Stimulated activated CD4-positive, alpha-beta T cell treated with anti-CD3 and anti-CD28 coated beads, Interleukin-4, amount 100 ng/mL, for 1 hour (primary cell): ENCODE measurements at places on chromosomes 11 and 22.

DNA sequence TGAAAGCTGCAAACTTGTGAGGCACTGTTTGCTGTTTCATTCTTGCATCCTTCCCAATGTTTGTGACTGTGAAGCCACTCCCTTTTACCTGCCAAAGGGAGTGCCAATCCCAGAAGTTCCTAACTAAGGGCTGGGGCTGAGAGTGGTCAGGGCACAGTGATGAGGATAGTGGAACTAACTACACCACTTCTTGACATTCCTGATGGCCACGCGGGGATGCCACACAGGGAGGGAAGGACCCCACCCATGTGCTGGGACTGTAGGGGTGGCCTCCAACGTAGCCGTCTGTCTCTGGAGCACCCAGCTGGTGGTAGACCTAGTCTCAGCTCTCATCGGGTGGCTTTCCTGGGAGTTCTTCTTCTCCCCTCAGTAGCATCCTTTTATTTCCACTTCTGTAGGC lies 335.5 kb downstream of the CADM1 start:
- DNase-seq = no peak

DNA sequence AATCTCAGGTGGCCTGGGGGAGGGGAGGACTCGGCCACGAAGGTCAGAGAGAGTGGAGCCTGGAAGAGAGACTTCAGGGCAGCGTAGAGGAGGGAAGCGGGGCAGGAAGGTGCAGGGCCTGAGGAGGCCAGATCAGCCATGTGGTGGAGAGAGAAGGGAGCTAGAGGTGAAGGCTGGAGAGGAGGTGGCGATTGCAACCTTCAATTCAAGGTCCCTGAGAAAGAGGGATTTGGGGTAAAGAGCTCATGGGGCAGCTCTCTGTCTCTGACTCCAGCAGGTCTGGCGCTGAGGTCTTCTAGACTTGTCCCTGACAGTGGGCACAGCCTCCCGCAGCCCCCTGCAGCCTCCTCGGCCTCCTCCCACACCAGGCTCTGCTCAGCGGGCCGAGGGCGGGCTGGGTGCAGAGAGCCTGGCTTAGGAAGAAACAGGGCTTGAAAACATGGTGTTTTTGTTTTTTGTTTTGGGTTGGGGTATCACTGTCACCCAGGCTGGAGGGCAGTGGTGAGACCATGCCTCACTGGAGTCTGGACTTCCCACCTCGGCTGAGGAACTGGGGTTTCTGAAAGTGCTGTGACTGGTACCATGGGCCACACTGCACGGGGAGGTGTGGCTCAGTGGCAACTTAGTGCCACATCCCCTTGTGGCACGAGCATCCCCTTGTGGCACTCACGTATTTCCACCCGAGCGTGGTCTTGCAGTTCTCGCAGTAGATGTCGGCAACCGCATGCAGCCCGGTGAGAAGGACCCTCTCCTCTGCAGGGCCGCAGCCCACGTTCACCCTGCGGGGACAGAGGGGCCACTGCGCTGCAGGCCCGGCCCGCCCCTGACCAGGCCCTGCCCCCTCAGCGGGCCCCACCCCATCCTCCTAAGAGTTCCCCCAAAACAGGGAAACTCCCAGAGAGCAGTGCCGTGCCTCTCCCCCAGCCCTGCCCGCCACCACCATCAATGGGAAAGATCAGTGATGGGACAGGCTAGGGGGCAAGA lies 32.6 kb downstream of the YPEL1 start:
- DNase-seq = no peak

DNA sequence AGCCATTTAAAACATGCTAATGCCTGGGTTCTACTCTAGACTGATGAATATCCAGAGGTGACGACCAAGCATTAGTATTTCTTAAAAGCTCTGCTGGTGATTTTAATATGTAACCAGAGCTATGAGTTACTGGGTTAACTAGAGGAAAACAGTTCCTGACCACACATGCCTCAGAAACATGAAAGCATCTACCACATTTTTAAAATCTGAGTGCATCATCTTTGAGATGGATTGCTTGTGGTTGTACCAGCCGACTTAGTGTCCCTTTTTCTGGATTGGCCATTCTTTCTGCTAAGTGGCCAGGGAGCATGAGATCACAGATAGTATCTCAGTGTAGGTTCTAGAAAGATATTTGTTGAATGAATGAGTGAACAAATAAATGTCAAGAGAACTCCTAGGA lies 152.4 kb downstream of the NTM start:
- no peak for DNase-seq

DNA sequence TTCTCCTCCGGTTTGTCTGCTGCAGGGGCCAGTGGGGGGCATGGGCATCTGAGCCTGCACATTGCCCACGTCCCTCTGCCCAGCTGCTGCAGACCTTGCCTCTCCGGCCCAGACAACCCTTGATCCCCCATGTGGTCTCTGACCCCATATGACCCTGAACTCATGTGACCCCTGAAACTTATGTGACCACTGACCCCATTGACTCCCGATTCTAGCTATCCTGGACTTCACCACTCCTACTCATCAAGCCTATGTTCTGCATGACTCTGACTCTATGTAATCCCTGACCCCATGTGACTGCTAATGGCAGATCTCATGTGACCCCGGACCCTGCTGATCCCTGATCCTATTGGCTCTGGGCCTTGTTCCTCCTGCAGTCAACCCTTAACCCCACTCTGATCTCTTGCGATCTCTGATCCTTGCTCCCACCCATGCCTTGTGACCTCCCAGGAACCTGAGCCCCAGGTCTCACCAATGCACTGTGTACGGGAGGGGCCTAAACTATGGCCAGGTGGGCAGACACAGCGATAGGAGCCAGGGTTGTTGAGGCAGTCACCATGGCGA lies 5.7 kb downstream of the LTBP3 start:
- DNase-seq = no peak

DNA sequence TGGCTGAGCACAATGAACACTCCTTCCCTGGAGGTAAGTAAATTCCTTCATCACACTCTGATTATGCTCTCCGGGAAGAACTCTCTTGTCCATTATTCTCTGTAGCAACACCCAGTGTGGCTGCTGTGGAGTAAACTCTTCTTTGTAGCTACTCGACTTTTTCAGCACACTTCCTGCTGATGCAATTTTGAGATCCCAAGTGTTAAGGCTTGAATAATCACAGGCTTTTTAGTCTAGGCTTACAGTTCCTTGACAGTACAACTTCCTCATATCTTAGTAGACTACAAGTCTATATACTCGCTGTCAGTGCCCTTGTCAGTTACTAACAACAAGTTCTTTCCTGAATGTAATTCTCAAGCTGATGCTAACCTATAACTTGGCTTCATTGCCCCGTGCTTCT lies 301.8 kb upstream of the API5 start:
- no peak for DNase-seq

GRCh38 chr11:67177399-67178281 lies 58.6 kb downstream of the KDM2A start:
- DNase-seq = no peak

GRCh38 chr11:75899806-75900205 lies 84.8 kb downstream of the UVRAG start:
- no peak for DNase-seq
